ENCODE measurements at places on chromosomes 16 and 17.

DNA sequence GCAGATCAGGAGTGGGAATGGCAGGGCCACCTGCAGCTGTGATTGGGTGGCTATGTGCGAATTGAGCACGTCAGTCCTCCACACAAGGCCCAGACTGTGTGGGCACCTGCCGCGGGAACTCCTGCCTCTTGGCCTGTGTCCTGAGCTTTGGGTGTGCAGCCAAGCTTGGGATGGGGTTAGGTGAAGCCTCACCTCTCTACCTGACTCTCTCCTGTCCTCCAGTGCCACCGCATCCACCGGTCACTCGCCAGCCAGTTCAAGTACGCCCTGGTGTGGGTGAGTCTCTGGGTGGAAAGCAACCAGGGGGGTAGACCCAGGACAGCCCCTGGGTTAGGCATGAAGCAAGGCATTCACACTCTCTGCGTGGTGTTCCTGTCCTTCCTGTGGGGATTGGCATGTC lies 2.3 kb upstream of the MYO15A start:
- no peak for DNase-seq

DNA sequence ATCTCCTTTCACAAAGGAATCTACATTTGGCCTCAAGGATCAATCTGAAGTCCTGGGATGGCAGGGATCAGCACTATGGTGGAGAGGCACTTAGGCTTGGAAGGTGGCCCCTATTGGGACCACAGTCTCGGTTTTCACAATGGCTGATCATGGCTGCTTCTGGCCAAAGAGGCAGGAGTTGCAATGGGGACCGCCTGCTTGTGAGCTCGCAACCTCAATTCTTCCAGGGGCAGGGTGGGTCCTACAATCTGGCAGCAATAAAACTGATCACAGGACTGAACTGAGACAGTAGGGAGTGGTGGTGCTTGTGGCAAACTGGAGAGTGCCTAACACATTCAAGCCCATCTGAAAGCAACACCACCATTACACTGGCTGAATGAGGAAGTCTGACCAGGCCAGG lies 83.1 kb downstream of the NETO2 start:
- DNase-seq, result no peak

- no peak for DNase-seq
Measured at GRCh38 chr16:27756206-27756970, 206.4 kb downstream of the KATNIP start.

- no peak for DNase-seq
Measured at GRCh38 chr17:74960570-74961342, 11.8 kb downstream of the HID1 start.

GRCh38 chr16:51524555-51525373 lies 373.7 kb upstream of the SALL1 start:
- peak; percentile 14 for DNase-seq

GRCh38 chr17:7323731-7324437 lies 5.3 kb downstream of the NEURL4 start:
- DNase-seq, result no peak

GRCh38 chr17:64635647-64636305 lies 26.3 kb downstream of the SMURF2 start:
- peak; percentile 56 for DNase-seq

GRCh38 chr16:1535391-1536291 lies 2.2 kb downstream of the TMEM204 start:
- DNase-seq, result no peak

- no peak for DNase-seq
Measured at GRCh38 chr16:66622863-66623262, 18.4 kb downstream of the CMTM3 start.

DNA sequence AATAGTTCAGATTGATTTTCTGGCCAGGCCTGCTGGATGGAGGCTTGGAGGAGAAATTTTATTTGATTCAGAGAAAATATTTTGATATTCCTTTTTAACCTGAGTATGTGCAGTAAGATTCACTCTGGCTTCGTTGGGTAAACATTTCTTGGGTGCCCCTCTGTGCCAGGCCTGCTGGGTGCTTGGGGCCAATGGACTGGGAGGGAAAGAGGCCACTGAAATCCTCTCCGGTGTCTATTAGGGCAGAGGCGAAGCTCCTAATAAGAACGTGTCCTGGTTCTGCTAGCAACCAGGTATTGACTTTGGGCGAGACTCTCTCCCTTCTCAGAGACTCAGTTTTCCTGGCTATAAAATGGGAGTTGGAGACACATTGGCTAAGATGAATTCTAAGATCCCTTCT lies 122.5 kb downstream of the CYLD start:
- no peak for DNase-seq

GRCh38 chr16:4631444-4631843 lies 6.8 kb downstream of the MGRN1 start:
- DNase-seq, result no peak

- DNase-seq, result no peak
Measured at GRCh38 chr16:7321661-7322060, 11.0 kb upstream of the RBFOX1 start.

DNA sequence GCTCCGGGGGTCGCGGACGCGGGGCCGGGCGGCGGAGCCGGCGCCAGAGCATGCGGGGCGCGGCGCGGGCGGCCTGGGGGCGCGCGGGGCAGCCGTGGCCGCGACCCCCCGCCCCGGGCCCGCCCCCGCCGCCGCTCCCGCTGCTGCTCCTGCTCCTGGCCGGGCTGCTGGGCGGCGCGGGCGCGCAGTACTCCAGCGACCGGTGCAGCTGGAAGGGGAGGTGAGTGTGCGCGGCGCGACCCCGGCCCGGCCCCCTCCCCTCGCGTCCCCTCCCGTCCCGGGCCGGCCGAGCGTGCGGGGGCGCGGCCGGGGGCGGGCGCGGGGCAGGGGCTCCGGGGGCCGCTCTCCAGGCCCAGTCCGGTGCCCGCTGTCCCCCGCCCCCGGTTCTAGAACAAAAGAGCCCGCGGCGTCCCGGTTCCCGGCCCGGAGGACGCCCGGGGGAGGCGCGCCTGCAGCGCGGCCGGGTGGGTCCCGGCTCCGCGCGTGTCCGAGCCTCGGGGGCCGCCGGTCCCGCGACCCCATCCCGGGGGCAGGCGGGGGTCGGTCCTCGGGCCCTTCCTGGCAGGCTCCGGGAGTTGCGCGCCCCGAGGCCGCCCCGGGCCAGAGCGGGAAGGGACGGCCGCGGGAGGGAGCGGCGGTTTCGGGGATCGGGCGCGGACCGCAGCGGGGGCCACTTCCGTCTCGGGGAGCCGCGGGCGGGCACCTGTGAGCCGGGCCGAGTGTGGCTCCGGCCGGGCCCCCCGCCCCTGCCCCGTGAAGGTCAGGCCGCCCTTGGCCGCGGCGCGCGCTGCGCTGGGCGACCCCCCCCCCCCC lies 563 bp downstream of the METRNL start:
- DNase-seq, result no peak

- no peak for DNase-seq
Measured at GRCh38 chr17:76150712-76151622, 9.9 kb upstream of the FOXJ1 start.

DNA sequence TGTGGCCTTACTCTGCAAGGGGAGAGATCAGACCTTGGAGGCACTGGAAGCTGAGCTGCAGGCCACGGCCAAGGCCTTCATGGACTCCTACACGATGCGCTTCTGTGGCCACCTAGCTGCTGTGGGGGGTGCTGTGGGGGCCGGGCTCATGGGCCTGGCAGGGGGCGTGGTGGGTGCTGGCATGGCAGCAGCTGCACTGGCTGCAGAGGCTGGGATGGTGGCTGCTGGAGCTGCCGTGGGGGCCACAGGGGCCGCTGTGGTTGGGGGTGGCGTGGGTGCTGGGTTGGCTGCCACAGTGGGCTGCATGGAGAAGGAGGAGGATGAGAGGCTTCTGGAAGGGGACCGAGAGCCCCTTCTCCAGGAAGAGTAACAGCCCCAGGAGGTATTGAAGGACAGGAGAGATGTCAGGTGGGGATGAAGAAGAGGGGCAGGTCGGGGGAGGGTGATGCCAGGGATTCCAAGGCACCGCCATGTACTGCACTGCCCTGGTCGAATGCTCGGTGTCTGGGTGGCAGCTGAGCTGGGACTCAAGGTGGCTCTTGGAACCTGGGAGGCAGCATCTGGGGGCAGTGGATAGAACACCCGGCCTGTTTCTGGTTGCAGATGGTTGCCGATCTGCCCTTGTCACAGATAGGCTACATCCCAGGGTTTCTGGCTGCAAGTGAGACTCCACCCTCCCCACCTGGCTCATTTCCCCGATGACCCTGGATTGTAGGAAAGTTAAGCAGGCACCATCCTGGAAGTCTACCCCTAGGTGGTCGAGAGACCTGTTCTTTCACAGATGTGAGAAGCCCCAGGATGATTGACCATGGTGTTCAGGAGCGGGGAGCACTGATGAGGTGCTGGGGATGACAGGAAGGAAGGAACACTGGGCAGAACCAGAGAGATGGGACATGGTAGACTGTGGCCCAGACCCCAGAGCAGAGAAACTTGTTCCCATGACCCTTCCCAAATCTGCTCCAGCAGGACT lies 5.1 kb downstream of the RNF112 start:
- DNase-seq, result no peak

- DNase-seq, result no peak
Measured at GRCh38 chr16:89925596-89926079, 2.5 kb downstream of the TUBB3 start.

DNA sequence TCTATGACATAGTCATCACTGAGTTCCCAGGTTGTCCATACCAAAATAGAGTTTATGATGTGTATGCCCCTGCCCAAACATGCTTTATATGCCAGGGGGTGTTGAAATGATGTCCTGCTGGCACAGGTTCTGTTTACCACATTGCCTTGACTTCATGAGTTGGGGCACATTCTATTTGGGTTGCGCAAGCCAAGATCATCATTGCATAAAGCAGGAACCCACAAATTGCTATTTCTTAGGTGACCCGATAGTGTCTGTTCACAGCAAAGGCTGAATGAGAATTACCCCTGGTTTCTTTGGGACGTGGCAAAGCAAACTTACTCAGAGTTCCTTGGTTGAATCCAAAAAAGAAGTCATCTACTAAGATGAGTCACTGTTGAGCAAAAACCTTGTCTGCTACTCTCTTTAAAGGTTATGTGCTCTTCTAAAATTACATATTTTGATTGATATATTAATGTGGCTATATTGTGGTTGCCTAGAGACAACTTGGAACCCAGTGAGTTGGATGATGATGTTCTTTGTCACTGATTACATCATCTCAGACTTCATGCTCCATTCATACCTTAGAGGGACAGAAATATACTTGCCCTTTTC lies 912.6 kb upstream of the SOX9 start:
- DNase-seq, result peak; percentile 28

- no peak for DNase-seq
Measured at GRCh38 chr16:49276646-49277385, 4.8 kb downstream of the CBLN1 start.

DNA sequence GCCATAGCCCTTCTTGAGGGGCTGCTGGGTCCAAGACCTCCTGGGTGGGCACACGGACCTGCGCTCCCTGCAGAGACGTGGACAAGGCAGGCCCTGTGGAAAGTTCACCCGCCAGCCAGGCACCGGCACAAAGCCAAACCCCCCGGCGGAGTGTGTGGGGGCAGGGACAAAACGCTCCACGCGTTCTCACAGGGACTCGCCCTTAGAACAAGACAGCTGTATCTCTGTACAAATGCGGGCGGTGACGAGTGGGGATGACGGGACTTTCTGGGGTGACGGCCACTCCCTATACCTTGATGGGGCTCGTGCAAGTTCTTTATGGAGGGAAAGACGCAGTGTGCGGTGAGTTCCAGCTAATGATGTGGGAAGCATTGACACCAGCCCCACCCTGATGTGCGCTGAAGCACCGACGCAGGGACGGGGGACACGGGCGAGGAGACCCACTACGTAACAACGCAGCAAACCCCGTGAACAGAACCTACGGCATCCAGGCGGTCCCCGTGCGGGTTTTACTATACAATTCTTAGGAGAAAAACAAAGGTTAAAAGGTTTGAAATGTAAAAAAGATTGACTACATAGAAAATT lies 49.4 kb downstream of the LMF1 start:
- no peak for DNase-seq

DNA sequence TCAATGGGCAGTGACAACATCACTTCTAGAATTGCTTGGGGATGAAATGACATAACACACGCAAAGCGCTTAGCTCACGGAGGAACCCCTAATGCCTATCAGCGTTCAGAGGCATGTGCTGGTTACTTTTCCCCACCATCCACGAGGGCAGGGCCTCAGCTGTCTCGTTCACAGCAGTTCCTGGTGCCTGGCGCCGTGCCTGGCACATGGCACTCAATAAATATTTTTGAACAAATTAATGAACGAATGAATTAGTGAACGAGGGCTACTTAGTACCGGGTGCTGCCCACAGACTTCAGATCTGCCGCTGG lies 14.1 kb upstream of the CIBAR2 start:
- DNase-seq, result no peak

DNA sequence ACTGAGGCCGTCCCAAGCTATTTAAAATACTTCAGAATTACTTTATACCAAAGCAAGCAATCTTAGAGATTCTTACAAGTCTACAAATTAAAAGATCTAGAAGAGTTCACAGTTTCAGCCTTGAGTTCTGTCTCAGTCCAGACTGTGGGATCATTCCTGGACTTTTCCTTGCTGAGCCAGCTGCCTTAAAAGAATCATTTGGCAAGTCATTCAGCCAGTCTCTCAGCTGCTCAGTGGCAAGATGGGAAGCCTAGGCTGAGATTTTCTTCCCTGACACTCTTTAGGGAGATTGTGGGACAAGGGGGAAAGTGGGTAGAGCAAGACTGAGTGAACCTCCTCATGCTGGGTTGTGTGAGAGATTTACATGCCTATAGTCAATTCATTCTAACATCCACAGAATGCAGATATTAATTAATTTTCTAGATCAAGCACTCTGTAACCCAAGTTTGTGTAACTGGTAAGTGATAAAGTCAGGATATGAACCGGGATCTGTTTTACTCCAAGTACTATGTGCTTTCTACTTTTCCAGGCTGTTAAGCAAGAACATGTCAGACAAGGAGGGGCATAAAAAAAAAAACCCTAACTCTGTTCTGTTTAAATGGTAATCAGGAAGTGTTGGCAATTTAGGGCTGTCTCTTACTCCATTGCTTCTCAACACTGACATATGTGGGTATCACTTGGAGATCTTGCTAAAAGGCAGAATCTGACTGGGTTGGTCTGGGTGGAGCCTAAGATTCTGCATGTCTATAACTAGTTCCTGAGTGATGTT lies 50.1 kb downstream of the HSD17B2 start:
- DNase-seq, result no peak
